Heart left ventricle (tissue), 16 donors: ENCODE measurements at places on chromosomes 16 and 17.

GRCh38 chr17:43823350-43824084 is 9.4 kb downstream of the MPP3 start:
- H3K4me3 ChIP-seq = no peak overlapping the region
- H3K36me3 ChIP-seq = peaks cover 16% of the 10 kb centered on the region
- peak overlapping the region; percentile 79 for H3K27ac ChIP-seq
- peak; percentile 79 for DNase-seq
- H3K27me3 ChIP-seq = no peaks in the 10 kb centered on the region

GRCh38 chr16:4208341-4208751 is 33.5 kb downstream of the SRL start:
- peaks cover 5% of the 10 kb centered on the region for H3K4me1 ChIP-seq
- peaks cover 17% of the 10 kb centered on the region for H3K36me3 ChIP-seq
- peak; percentile 69 for DNase-seq
- no peaks in the 10 kb centered on the region for H3K27me3 ChIP-seq
- H3K4me3 ChIP-seq = no peak overlapping the region
- H3K27ac ChIP-seq = peak overlapping the region; percentile 41

DNA sequence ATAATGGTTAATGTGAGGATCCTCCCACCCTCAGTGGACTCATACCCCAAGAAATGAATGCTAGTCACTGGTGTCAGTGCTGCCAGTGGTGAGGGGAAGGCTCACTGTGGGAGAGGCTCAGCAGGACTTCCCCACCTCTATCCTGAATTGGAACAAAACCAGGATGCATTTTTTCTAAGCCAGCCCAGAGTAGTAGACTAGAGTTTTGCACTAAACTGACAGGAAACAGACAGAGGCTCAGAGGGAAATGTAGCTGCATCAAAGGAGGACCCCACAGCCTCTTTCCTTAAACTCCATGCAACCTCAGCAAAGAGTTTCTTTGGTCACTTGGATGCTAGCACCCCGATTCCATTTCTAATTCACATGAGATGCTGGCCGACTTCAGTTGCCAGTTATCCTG is 10.7 kb upstream of the SKAP1 start:
- no peak for DNase-seq
- H3K4me1 ChIP-seq = no peaks in the 10 kb centered on the region
- H3K27me3 ChIP-seq = peaks cover 21% of the 10 kb centered on the region

DNA sequence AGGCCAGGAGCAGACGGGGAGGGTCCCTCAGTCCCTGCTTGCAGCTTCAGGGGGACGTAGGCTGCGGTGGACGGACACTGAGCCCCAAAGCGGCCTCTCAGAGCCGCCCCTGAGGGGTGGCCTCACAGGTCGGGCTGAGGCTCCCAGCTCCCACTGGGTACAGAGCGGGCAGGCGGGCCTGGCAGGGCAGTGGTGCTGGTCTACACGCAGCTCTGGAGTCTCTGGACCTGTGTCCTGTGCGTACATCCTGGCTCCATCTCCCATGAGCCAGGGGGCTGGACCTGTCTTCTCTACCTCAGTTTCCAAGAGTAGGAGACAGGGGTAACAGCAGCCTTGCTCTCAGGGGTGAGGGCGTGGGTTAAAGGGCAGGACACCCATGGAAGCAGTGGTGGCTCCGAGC is 1.7 kb downstream of the DPEP1 start:
- no peaks in the 10 kb centered on the region for H3K36me3 ChIP-seq
- no peaks in the 10 kb centered on the region for H3K4me1 ChIP-seq
- H3K27ac ChIP-seq = no peak overlapping the region

- no peak overlapping the region for H3K27ac ChIP-seq
- DNase-seq = no peak
- H3K4me1 ChIP-seq = no peaks in the 10 kb centered on the region
- H3K36me3 ChIP-seq = no peaks in the 10 kb centered on the region
Observed at GRCh38 chr17:14582996-14583395, 282.1 kb downstream of the HS3ST3B1 start.

- no peaks in the 10 kb centered on the region for H3K36me3 ChIP-seq
- no peak overlapping the region for H3K27ac ChIP-seq
- no peak overlapping the region for H3K4me3 ChIP-seq
Observed at GRCh38 chr16:77711775-77712174, 10.5 kb upstream of the NUDT7 start.

- no peak overlapping the region for H3K27ac ChIP-seq
- no peaks in the 10 kb centered on the region for H3K4me1 ChIP-seq
- no peaks in the 10 kb centered on the region for H3K36me3 ChIP-seq
- no peak for DNase-seq
- H3K27me3 ChIP-seq = no peaks in the 10 kb centered on the region
Observed at GRCh38 chr17:61822326-61823285, 40.7 kb downstream of the BRIP1 start.

GRCh38 chr17:41496803-41497484 is 7.2 kb upstream of the KRT36 start:
- H3K27ac ChIP-seq = no peak overlapping the region
- H3K4me3 ChIP-seq = no peak overlapping the region
- peak; percentile 68 for DNase-seq
- no peaks in the 10 kb centered on the region for H3K27me3 ChIP-seq

- DNase-seq = no peak
- no peak overlapping the region for H3K4me3 ChIP-seq
- H3K4me1 ChIP-seq = no peaks in the 10 kb centered on the region
- peaks cover 23% of the 10 kb centered on the region for H3K36me3 ChIP-seq
- no peaks in the 10 kb centered on the region for H3K27me3 ChIP-seq
Observed at GRCh38 chr16:31916056-31916488, 42.5 kb downstream of the ZNF267 start.

GRCh38 chr16:86227801-86228200 is 282.5 kb upstream of the FOXF1 start:
- H3K4me3 ChIP-seq = no peak overlapping the region
- no peaks in the 10 kb centered on the region for H3K36me3 ChIP-seq
- no peak for DNase-seq
- no peak overlapping the region for H3K27ac ChIP-seq
- H3K4me1 ChIP-seq = no peaks in the 10 kb centered on the region

- H3K4me3 ChIP-seq = no peak overlapping the region
- DNase-seq = peak; percentile 83
- H3K4me1 ChIP-seq = peaks cover 12% of the 10 kb centered on the region
- H3K27ac ChIP-seq = no peak overlapping the region
- no peaks in the 10 kb centered on the region for H3K36me3 ChIP-seq
- H3K27me3 ChIP-seq = no peaks in the 10 kb centered on the region
Observed at GRCh38 chr17:16820161-16820877, 130.3 kb downstream of the CCDC144A start.

DNA sequence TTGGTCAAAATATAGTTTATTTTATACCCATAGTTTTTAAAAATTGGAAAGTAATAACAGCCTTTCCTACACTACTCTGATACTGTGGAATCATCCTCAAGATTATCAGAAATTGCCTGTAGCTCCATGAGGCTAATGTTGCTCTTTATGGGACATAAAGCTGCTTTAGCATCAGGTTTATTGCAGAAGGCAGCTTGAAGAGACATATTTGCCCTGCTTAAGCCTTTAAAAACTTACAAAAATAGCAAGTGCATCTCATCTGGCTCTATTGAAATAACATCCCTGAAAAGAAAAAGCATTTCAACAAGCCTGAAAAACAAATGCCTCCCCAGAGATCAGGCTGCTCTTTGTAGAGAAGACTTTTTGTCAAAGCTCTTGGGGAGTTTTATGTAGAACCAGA is 142.9 kb upstream of the MON1B start:
- H3K4me1 ChIP-seq = no peaks in the 10 kb centered on the region
- no peaks in the 10 kb centered on the region for H3K36me3 ChIP-seq
- DNase-seq = no peak
- no peak overlapping the region for H3K27ac ChIP-seq
- H3K4me3 ChIP-seq = no peak overlapping the region

DNA sequence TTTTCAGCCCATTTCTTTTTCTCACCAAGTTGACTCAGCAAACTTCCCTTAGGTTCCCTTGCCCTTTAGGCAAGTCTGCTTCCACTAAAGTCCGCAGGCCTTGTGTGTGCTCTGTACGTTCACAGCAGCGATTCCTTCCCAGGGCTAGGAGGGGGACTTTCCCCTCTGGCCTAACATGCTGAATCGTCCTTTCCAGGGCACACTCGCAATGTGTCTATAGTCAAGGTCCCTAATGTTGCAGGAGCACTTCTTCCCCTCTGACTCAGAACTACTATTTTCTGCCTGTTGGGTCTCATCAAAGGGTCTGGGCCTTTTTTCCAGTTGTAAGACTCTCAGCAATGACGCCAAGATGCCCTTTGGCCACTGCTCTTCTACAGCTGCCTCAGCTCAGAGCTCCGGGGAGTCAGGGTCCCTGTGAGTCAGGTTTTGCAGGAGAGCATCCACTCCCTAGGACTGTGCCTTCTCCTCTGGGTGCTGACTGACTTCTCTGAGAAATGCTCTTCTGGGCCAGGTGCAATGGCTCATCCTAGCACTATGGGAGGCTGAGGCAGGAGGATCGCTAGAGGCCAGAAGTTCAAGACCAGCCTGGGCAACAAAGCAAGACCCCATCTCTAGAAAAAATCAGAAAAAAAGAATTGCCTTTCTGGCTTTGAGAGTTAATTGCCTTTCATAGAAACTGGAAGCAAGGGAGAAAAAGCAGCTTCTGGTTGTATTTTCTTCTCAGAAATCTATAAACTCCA is 64.4 kb upstream of the TBX2 start:
- no peaks in the 10 kb centered on the region for H3K27me3 ChIP-seq
- H3K4me1 ChIP-seq = peaks cover 12% of the 10 kb centered on the region
- no peaks in the 10 kb centered on the region for H3K36me3 ChIP-seq
- no peak overlapping the region for H3K4me3 ChIP-seq

DNA sequence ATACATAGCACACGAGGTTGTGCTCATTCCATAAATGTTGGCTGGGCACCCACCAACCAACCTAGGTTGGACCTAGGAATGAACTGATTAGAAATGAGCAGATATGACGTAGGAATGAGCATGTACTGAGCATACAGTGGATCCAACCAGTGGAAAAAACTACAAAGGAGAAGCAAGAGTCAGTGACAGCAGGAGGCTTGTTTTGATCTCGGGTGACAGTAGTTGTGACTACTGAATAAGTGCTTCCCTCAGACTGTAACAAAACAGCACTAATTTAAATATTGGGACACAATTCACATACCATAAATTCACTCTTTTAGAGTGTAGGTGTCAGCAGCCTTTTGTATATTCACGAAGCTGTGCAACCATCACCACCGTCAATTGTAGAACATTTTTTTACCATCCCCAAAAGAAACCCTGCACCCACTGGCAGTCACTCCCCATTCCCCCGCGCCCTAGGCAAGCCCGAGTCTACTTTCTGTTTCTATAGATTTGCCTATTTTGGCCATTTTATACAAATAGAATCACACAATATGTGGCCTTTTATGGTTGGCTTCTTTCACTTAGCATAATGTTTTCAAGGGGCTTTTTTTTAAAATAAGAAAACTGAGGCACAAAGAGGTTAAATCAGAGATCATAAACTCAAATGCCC is 7.0 kb downstream of the VAC14 start:
- H3K4me3 ChIP-seq = no peak overlapping the region
- H3K27ac ChIP-seq = no peak overlapping the region
- H3K4me1 ChIP-seq = no peaks in the 10 kb centered on the region
- no peak for DNase-seq
- no peaks in the 10 kb centered on the region for H3K27me3 ChIP-seq
- peaks cover 7% of the 10 kb centered on the region for H3K36me3 ChIP-seq

DNA sequence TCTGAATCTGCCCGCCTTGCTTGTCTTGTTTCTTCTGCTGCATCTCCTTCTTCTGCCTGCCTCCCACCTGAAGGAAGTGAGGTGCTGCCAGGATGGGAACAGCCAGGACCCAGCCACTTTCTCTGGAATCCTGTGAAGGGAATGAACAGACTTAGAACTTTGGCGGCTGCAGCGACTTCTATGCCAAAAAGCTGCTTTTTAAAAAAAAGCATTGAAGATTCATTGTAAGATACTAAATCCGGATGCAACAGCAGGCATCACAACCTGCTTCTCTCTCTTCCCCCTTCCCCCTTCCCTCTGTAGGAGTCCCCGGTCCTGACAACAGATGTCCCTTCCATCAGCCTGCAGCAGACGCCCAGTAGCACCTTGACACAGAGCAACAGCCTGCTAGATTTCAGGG is 176.3 kb downstream of the HS3ST4 start:
- H3K27me3 ChIP-seq = no peaks in the 10 kb centered on the region
- H3K4me1 ChIP-seq = no peaks in the 10 kb centered on the region
- no peak for DNase-seq
- H3K27ac ChIP-seq = no peak overlapping the region

DNA sequence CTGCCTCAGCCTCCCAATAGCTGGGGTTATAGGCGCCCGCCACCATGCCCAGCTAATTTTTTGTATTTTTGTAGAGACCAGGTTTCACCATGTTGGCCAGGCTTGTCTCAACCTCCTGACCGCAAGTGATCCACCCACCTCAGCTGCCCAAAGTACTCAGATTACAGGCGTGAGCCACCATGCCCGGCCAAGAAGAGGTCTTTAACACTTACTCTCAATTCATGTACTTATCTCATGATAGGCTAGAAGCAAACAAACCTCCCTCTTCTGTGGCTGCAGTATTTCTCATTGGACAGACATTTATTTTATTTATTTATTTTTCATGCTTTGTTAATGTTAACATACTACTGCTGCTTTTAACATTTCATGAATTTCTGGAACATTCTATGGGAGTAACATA is 7.0 kb upstream of the NT5C start:
- no peaks in the 10 kb centered on the region for H3K4me1 ChIP-seq
- no peak for DNase-seq
- H3K36me3 ChIP-seq = peaks cover 7% of the 10 kb centered on the region
- no peak overlapping the region for H3K27ac ChIP-seq

GRCh38 chr16:4859900-4860255 is 12.6 kb downstream of the UBN1 start:
- no peak for DNase-seq
- peaks cover 8% of the 10 kb centered on the region for H3K4me1 ChIP-seq
- peaks cover 88% of the 10 kb centered on the region for H3K36me3 ChIP-seq
- H3K27ac ChIP-seq = peak overlapping the region; percentile 22

DNA sequence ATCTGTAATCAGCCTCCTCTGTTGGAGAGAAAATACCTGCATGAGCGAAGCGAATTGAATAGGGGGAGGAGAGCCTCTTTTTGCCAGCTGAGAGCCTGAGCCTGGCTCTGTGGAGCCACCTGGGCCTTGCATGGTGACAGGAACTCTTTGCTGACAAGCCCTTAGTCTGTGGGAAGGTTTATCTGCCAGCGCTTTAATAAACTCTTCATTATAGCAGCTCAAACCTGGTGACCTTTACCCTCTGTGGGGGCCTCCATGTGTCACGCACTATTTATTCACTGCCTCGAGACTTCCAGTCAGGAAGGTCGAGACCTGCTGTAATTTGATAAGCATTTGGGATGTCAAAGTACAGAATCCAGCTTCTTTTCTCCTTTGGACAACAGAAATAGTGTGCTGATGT is 282.6 kb downstream of the CBLN1 start:
- no peaks in the 10 kb centered on the region for H3K36me3 ChIP-seq
- no peak for DNase-seq
- H3K27ac ChIP-seq = no peak overlapping the region

DNA sequence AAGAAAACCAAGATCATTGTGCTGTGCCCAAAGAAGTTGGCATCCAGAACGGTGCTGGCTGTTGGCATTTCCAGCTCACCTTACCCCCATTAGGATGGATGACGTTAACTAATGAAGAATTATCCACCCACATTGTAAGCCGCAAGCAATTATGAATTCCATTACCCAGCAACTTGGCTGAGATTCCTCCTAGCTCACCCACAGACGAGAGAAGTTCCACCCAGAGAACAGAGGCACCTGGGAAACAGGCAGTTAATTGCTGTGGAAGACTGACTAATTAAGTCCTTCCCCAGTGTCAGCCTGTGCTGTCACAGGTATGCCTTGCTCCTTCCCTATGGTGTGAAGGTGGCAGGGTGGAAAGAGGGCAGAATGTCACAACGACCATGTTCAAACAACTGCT is 456.2 kb upstream of the CDH5 start:
- no peak for DNase-seq
- no peaks in the 10 kb centered on the region for H3K4me1 ChIP-seq
- no peak overlapping the region for H3K4me3 ChIP-seq
- no peak overlapping the region for H3K27ac ChIP-seq
- H3K36me3 ChIP-seq = no peaks in the 10 kb centered on the region
